ENCODE measurements at places on chromosomes 2 and 18. TPM values are rescaled to one million over a fixed set of nuclear protein-coding genes. Genes with fewer than 3 reads are reported as not detected.

HADHA gene
- polyA plus RNA-seq, result 187 TPM

DSG1 gene
- polyA plus RNA-seq, result not detected

ABCB11 gene
- polyA plus RNA-seq, result not detected

DNA sequence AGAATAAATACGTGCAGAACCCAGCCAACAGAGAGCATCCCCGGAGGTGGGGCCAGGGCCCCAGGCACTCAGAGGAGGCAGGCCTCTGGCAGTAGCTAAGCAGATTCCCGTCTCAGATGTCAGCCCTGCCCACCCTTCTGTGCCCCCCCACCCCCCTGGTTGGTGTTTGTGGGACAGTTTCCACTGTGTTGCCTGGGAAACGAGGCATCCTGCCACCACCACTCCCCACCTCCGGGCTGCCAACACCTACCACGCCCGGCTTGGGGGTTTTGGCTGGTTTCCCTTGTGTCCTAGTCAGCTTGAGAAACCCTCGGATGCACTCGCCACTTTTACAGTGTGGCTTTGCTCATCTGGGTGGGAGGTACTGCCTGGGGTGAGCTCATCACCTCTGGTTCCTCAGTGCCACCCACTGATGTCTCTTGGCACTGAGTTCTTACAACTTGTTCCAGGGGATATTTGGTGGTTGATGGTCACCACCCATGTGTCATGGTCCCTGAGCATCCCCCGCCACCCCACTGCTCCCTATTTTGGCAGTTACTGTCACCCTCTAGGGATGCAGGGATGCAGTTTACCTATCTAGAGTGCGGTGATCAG is 72.4 kb upstream of the YWHAQ start:
- peak; percentile 66 for DNase-seq

TFCP2L1 gene
- 0.65 TPM for polyA plus RNA-seq

ONECUT2 gene
- not detected for polyA plus RNA-seq

GPC1 gene
- 0.08 TPM for polyA plus RNA-seq

GRB14 gene
- polyA plus RNA-seq, result 0.28 TPM

SH3RF3 gene
- polyA plus RNA-seq, result 0.25 TPM

SUPT7L gene
- 10.7 TPM for polyA plus RNA-seq

L3MBTL4 gene
- 0.72 TPM for polyA plus RNA-seq

- peak; percentile 41 for DNase-seq
These were observed 489 bp downstream of the TRMT61B start for GRCh38 chr2:28869494-28870145.

- DNase-seq, result no peak
These were observed 20.3 kb upstream of the MARCO start for GRCh38 chr2:118921646-118922045.

GRCh38 chr18:61001138-61001537 is 332.1 kb upstream of the CDH20 start:
- DNase-seq, result no peak

CFC1 gene
- not detected for polyA plus RNA-seq

GRCh38 chr2:122512091-122512490 is 756.6 kb downstream of the TSN start:
- DNase-seq, result no peak

- no peak for DNase-seq
These were observed 35.8 kb downstream of the FAM178B start for GRCh38 chr2:96950381-96951124.

SPRED2 gene
- polyA plus RNA-seq, result 0.33 TPM

CACNB4 gene
- polyA plus RNA-seq, result 0.44 TPM

UGT1A8 gene
- not detected for polyA plus RNA-seq

DNA sequence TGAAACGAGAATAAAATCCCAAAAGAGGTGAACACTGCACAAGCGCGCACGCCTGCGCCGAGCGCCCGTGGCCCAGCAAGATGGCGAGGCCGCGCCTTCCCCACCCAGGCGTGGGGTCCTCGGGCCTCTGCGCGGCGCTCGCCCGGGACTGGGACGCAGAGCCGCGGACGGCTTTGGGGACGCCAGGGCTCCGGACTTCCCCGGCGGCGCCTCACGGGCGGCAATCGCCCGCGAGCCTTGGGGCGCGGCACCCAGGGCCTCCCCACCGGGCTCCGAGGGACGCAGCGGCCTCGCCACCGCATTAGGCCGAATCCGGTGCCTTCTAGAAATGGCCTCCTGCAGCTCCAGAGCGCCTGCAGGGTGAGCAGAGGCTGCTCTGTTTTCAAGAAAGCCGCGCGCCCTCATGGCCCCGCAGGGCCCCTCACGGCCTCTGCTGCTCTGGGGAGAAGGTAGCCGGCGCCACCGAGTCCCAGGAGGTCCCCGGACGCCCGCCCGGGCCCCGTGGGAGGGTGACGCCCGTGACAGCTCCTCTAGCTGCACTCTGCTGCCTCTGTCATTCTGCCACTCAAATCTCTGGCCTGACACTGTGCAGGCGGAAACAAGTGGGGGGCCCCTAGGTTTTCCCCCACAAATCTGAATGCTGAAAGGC is 35.9 kb upstream of the POMC start:
- DNase-seq, result no peak

FBXO48 gene
- polyA plus RNA-seq, result 0.08 TPM

SKOR2 gene
- not detected for polyA plus RNA-seq

DIPK1C gene
- not detected for polyA plus RNA-seq

DNA sequence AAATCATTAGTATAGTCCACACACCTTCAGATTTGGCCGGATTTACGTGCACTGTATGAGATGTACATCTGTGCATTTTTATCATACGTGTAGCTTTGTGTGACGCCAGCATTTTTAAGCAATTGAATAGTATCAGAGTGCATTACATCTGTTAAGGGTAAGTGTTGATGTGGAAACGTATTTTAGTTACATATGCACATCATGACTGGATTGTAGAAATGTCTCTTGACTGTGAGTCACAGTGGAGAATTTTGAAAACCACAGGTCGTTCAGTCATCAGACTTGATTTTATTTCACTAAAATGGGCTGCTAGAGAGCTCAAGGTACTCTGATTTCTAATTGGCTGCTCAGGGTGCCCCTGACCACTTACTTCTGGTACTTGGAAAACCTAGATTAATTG is 5.4 kb upstream of the GPBAR1 start:
- peak; percentile 46 for DNase-seq

- no peak for DNase-seq
These were observed 224.9 kb downstream of the INSIG2 start for GRCh38 chr2:118312969-118313756.

- no peak for DNase-seq
These were observed 2.3 kb upstream of the KIF1A start for GRCh38 chr2:240822280-240822847.

METTL4 gene
- 4.1 TPM for polyA plus RNA-seq

RFX8 gene
- not detected for polyA plus RNA-seq

- no peak for DNase-seq
These were observed 2.9 kb downstream of the ANKMY1 start for GRCh38 chr2:240554767-240555493.

DNA sequence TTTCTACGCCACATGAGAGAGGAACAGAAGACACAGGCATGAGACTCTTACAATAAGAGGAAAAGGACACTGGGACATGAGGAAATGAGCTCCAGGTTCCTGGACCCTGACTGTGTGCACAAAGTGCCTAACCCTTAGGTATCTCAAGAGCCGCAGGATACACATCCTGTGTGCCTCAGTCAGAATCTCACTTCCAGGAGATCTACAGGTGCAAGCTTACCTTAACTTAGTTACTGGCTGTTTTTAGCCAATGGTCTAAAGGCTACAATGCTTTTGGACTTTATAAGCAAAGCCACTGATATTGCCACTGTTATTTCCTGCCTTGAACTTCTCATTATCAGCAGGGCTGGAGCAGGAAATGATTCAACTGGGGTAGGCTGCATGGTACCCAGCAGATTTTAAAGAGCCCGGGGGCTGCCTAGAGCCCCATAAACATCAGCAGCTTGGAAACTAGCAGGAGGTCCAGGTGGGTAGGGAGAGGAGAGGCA is 254.4 kb downstream of the ZNF521 start:
- DNase-seq, result no peak

DNA sequence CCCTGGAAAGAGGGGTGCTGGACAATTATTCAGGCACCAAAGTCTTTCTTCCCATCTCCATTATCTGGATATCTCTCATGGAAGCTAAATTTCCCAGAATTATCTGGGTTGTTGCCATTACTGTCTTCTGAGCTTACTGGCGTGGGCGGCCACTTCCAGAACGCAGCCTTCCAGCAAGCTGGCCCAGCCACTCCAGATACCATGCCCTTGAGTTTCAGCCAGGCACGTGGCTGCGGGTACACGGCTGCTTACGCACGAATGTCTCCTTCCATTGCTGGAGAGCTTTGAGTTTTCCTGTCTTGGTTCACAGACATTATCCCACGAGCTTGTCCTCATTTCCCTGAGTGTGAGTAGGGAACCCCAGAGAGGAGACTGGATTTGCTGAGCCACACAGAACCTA is 32.7 kb downstream of the CELF4 start:
- no peak for DNase-seq

DNA sequence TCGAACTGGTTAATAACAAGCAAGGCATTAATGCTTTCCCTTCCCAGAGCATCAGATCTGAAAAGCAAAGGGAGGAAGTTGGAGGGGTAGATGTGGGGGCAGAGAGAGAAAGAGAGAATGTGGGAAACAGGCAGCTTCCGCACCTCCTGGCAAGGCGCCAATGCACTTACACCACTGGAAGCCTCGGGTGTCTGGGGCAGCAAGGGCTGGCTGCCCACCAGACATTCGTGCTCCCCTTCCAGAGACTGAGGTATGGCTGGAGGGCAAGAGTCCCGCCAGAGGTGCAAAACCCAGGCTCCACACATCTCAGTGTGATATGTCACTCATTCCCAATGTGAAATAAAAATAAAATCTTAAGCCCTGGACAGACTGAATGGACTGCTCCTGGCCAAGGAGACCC is 46.4 kb downstream of the TEX51 start:
- no peak for DNase-seq

TSPYL6 gene
- not detected for polyA plus RNA-seq

DNA sequence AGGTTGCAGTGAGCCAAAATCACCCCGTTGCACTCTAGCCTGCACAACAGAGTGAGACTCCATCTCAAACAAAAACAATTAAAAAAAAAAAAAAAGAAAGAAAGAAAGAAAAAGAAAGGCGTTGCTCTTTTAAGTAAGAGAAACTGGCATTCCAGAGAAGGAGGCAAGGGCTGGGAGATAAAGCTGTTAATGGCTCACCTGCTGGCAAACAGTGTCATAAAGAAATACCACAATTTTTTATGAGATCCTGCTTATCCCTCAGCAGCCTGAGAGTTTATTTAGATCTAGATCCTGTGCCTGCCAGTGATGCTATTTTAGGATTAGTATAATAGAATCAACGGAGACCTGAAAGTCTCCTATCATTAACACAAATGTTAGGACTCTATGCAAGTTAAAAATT is 16.3 kb downstream of the SLC19A3 start:
- DNase-seq, result no peak

TNFRSF11A gene
- 0.05 TPM for polyA plus RNA-seq

Data from CD14-positive monocyte (primary cell).